ENCODE measurements at places on chromosomes 6 and 20. TPM values are rescaled to one million over a fixed set of nuclear protein-coding genes. Genes with fewer than 3 reads are reported as not detected.

The OR2J3 gene
- total RNA-seq = not detected

The MUC22 gene
- not detected for total RNA-seq

The KCNG1 gene
- 0.52 TPM for total RNA-seq

The MARCKS gene
- total RNA-seq = 146 TPM

The CAPN11 gene
- 0.52 TPM for total RNA-seq

The SIM1 gene
- 1.6 TPM for total RNA-seq
